ENCODE measurements at places on chromosomes 1 and 21.

DNA sequence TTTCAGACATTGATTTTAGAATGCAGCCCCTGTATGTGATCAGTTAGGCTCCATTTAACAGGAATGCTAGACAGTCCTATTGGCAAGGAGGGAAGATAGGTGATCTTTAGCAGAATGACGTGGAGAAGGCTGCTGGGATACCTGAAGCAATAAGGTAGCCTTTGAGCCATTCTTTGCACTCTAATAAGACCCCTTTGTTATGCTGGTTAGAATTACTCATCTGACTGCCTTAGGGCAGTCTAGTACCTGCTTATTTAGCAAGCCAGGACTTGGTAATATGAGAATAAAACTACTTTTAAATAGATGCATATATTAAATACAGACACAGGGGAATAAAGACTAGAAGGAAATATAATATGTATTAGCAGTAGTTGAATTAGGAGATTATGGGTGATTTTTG is 29.1 kb downstream of the NGF start:
- DNase-seq: no peak

DNA sequence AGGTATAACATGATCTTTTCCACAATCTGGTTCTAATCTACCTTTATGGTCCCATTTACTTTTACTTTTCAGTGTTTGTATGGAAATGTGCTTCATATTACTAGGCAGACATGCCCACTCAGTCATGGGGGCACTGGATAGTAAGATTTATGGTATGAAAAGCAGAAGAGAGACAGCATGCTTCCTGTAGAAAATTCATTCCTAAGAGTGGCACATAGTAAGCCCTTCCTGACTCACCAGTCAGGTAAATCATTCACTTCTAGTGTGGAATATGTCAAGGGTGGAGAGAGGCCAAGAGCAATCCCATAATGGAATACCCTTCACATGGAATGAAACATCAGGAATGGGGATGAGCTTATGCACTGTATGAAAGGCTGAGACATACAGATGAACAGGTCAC is 49.5 kb upstream of the BCL10 start:
- DNase-seq: no peak

- DNase-seq: no peak
These were observed 172.9 kb downstream of the SDCCAG8 start for GRCh38 chr1:243428617-243429342.

- DNase-seq: no peak
These were observed 187.9 kb downstream of the VAV3 start for GRCh38 chr1:107776900-107777663.

DNA sequence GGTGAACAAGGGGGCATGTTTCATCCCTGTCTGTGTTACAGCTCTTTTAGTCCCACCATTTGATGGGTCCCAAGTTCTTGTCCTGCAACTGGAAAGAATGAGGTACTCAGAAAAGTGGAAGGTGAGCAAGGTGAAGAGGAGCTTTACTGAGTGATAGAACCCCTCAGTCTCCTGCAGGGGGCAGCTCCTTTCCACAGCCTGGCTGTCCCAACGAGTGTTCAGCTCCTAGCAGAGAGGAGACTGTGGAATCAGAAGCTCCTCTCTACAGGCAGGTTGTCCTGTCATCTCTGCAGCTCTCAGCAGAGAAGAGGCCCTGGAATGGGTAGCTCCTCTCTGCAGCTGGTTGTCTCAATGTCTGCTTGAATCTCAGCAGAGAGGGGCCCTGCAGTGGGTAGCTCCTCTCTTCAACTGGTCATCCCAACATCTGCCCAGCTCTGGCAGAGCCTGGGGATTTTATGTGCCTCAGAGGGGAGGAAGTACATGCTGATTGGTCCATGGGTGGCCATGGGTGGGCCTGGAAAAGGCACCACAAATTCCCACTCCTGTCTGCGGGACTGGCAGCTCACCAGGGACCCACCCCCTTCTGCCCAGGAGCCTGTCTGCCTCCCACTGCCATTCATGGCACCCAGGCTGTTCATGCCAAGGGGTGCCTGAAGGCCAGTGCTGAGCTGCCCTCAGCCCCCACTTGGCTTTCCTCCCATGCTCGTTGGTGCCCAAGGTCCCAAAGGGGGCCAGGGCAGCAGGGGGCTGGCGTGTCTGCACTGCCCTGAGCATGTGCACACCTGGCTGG is 25.7 kb downstream of the LDLRAD1 start:
- peak; percentile 51 for DNase-seq

GRCh38 chr21:33013626-33014025 is 12.1 kb upstream of the OLIG2 start:
- no peak for DNase-seq

- no peak for DNase-seq
These were observed 35.6 kb upstream of the POU2F1 start for GRCh38 chr1:167185062-167185461.

- no peak for DNase-seq
These were observed 59.1 kb upstream of the RBM15 start for GRCh38 chr1:110280126-110280525.

Measured in aorta (tissue), 5 donors.